ENCODE measurements at places on chromosomes 4 and X.
A peak's percentile ranks its signal among the peaks of the same experiment; 100 is the strongest.

GRCh38 chr4:80840396-80840795, 190.1 kb upstream of the BMP3 start:
- DNase-seq, result no peak

GRCh38 chrX:121245763-121246162, 198.4 kb downstream of the GLUD2 start:
- DNase-seq, result no peak

DNA sequence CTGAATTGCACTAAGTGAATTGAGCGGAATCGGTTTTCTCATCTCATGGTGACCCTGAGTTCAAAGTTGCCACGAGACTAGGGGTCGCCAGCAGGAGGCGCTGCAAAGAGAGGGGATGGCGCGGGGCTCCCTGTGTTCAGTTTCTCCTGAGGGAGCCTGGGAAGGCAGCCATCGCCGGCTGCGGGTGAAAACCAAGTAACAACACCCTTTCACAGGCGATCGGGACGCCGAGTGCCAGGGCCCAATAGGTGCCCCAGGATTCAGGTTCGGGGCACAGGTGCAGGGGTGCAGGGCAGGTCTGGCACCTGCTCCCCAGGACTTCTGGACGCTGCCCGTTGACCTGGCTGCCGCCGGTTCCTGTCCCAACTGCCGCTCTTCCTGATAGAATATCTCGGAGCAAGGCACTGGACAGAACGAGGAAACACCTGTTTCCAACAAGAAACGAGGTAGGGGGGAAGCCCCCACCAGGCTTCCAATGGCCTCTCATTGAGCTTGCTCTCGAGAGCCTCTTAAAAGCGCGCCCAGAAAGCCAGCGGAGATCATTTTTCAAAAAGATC, 1.1 kb upstream of the FGF16 start:
- DNase-seq, result no peak

DNA sequence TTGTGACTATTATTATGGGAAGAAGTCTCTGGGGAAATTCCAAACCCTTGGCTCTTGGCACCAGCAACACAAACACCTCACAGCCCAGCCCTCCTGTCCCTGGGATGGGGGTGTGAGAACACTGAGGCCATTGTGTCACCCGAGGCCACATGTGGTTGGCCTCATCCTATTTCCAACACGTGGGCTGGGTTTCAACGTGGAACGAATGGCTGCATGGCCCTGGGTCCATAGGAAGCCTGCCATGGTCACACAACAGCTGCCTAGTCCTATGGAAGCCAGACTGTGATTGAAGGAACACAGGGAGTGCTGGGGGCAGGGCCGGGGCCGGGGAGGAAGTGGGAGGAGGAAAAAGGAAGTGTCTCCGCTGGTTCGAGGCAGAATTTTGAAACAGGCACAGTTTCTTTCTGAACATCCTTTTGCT, 10.0 kb downstream of the CLCN4 start:
- no peak for DNase-seq

- DNase-seq, result no peak
These were observed 148.3 kb downstream of the STOX2 start for GRCh38 chr4:184053434-184053833.

GRCh38 chr4:169084954-169085353, 74.9 kb upstream of the CBR4 start:
- DNase-seq, result no peak

GRCh38 chr4:89836031-89836745, 773 bp downstream of the SNCA start:
- DNase-seq, result no peak

- no peak for DNase-seq
These were observed 78.7 kb downstream of the SYNPO2 start for GRCh38 chr4:118967393-118967792.

GRCh38 chr4:169070895-169071218, 60.8 kb upstream of the CBR4 start:
- no peak for DNase-seq

- DNase-seq, result no peak
These were observed 47.0 kb downstream of the SPRY1 start for GRCh38 chr4:123443401-123444289.

DNA sequence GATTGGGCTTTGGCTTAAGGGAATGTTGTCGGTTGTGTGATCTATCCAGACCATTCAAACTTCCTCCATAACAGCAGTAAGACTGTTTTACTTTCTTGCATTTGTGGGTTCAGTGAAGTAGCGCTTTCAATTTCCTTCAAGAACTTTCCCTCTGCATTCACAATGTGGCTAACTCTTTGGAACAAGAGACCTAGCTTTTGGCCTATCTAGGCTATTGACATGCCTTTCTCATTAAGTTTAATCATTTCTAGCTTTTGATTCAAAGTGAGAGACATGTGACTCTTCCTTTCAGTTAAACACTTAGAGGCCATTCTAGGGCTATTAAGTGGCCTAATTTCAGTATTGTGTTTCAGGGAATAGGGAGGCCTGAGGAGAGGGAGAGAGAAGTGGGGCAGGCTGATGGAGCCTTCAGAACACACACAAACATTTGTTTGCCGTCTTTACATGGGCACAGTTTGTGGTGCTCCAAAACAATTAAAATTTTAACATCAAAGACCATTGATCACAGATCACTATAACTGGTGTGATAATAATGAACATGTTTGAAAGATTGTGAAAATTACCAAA, 34.1 kb downstream of the ADH5 start:
- DNase-seq, result no peak

DNA sequence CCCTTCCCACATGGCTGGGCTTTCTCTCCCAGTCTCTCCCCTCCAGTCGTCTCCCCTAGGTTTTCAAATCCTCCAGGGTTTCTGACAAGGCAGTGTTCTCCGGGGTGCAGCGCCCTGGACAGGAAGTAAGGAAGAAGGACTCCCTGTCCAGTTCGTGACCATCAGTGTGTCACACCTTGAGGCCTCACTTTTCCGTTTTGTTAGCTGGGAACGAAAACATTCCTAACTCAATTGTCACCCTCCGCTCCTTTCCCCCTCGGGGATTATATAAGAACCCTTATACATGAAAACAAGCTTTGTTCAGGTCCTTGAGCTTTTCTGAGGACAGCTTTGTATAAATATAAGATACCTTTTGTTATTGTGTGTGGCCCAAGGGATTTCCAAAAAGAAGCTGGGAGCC, 92.1 kb downstream of the KDR start:
- peak; percentile 21 for DNase-seq

DNA sequence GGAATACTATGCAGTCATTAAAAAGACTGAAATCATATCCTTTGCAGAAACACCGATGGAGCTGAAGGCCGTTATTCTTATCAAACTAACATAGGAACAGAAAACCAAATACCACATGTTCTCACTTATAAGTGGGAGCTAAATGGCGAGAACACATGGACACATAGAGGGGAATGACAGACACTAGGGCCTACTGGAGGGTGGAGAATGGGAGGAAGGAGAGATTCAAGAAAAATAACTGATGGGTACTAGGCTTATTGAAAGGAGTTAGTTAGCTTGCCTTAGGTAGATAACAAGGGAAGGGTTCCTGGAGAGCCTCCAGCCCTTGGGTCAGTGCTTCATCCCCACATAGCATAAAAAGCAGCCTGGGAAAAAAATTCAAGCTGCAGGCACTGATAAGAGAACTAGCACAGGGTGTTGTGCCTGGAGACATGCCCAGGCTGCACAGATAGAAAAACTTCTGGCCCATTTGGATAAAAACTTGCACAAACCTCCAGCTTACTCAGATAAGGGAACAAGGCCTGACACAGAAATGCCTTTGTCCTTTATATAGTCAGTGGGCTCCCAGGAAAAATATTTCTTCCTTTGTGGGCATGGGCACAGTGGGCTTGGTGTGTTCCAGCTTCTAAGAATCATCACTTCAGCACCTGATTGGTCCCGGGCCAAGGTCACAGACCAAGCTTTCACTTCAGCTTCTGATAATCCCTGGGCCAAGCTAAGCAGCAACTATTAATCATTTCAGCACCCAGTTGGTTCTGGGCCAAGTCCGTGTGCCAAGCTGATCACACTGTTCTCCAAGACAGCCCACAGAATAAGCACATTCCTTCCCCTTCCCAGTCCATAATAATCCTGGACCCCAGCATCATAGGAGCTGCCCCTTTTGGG, 23.1 kb upstream of the PWWP3B start:
- no peak for DNase-seq

DNA sequence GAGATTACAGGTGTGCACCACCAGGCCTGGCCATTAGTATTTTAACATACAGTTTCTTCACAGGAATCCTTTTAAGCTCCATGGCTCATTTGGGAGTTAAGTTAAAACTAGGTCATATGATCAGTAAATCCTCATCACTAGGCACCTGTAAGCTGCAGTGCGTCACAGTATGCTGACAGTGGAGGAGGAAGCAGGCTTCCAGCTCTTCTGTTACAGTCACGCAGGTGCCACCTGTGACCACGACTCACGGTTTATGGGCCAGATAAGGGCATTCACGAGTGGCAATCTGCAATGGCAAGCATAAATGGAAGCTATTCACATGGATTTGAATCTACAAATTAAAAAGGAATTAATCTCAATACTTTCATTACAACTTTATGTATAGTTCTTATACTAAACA, 129.4 kb upstream of the BCOR start:
- DNase-seq, result no peak

DNA sequence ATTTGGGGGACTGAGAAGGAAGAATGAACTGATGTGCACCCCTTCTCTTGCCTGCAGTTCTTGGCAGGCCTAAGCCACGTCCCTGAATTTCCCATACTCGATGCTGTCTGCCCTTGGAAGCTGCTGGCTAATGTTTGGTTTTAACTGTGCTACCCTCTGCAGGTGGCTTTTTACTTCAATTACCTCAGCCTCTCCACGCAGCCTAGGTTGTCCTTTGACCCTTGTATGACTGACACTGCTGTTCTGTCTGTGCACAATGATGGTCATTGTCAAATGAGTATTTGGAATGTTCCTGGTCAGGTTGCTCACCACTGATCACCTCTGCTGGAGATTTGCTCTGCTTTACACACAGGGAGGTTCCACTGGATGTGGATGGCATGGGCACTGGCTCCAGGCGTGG, 137.1 kb downstream of the ZNF518B start:
- no peak for DNase-seq

DNA sequence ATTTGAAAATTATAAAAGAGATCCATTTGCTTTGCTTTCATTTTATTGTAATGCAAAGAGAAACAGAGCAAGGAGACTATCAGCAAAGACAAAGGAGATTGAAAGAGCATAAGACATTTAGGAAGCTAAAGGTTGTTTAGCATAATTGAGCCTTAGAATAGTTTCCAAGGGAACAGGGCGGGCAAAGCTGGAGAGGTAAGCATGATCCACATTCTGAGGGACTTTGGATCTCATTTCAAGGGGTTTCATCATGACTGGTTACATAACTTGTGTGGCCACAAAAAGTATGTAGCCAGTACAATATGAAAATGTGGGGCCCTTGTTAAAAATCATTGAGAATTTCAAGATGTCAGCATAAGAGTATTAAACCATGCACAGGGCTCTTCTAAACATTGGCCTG, 406.5 kb downstream of the RPA4 start:
- no peak for DNase-seq

DNA sequence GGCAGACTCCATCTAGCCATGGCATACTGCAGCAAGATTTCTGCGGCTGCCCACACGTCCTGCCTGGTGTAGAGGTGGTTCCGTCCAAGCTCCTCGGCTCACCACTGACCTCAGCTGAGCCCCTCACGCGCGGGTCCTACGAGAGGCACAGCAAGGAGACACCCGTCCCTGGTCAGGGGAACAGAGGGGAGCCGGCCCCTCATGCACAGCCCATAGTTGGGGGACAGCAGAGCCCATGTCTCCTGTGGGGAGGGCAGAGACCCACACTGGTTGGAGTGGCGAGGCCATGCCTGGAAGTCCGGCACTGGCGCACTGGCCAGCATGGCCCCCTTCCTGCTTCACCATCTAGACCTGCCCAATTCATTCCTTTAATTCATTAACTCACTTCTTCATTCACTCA, 80.8 kb downstream of the HTRA3 start:
- no peak for DNase-seq

Measured in kidney capillary endothelial cell (primary cell).